ENCODE measurements at places on chromosomes 16 and 17. TPM values are rescaled to one million over a fixed set of nuclear protein-coding genes. Genes with fewer than 3 reads are reported as not detected.

DNA sequence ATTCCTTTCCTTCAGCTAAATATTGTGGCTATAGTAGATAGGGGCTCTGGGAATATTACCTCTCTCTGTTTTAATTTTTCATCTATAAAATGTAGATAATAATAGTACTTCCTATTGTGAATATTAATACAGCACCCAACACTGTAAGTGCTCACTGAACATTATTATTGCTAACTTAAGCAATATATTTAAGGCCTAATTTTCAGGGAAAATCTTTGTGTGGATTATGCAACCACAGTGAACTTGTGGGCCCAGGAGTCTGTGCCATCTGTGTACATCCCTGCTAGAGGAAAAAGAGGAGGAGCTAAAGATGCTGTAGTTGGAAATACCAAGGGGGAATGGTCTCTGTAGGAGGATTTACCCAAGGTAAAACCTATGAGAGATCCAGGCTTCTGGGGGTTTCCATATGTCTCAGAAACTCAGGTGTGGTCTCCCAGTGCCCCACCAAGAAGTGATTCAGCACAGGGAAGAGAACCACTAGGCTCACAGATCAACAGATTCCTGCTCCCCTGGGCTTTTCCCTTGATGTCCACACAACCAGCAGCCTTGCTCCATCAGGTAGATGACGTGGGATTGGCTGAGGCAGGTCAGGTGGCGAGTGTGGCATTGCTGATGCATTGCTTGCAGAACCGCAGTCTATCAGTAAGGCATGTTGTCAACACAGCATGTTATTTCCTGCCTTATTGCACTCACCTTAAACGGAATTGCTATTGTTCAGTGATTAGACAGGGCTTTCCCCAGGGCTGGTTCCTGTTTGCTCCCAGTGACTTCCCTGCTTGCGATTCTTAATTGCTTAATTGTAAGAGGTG is 1.6 kb upstream of the N4BP1 start:
- DNase-seq: no peak

DNA sequence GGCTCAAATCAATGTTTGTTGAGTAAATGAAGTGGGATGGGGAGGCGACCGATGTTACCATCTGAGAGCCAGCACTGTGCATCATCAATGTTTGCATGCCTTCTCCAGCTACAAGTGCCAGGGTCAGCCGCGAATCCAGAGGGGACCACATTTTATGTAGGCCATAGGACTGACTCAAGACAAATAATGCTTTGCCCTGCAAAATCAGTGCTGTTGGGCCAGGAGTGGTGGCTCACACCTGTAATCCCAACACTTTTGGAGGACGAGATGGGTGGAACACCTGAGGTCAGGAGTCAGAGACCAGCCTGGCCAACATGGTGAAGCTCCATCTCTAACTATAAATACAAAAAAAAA is 53.1 kb upstream of the WSB1 start:
- DNase-seq: no peak

DNA sequence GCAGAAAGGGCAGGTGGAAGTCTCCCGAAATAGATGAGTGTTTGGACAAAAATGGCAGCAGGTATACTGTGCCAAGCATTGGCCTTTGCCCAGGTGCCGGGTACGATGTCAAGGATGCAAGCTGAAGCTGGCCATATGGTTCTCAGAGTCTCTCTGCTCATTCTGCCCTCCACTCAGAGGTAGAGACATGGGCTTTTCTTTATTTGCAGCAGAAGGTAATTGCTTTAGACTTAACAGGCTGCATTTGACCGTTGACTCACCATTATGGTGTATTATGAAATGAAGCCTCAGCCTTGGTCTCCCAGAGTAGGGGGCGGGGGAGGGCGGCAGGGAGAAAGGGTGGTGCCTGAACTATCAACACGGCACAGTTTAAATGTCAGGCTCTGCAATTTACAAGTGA is 969.1 kb upstream of the EEF2KMT start:
- no peak for DNase-seq

- no peak for DNase-seq
Measured at GRCh38 chr17:71635187-71635586, 485.6 kb upstream of the SOX9 start.

Gene DEXI
- total RNA-seq: 101 TPM

Gene TEKT5
- total RNA-seq: not detected

Measured in GM23248 (cell line).